ENCODE measurements at places on chromosomes 7 and 10. TPM values are rescaled to one million over a fixed set of nuclear protein-coding genes. Genes with fewer than 3 reads are reported as not detected.

DNA sequence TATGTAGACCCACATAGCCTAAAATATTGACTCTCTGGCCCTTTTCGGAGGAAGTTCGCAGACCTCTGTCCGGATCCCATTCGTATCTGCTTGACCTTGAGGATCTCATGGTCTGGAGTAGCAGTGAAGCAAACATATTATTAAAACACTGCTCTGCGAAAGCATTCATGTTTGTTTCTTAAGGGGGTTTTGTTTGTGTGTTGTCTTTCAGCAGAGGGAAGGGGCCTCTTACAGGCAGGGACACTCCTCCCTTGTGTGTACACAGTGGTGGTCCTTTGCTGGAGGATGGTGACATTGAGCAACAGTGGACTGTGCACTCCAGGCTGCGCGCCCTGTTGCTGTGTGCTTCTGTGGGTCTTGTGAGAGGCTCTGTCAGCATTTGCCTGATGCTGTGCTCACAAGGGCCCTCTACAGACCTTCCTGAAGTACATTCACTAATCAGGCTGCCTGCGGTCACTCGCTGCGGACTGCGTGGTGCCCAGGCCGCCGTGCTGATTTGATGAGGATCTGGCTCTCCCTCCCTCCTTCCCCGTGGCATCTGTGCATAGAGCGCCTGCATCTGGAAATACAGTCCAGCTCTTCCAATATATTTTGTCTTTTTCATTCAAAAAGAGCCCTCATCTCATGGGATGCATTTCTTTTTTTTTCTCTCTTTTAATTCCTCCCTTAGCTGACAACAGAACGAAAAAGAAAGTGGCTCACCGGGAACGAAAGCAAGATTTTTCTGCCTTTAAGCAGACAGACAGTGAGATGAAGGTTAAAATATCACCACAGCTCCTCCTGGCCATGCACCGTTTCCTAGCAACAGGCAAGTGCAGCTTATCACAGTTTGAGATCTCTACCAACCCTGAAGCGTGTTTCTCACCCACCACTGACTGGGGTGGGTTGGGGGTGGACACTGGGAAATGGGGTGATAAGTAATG lies 135.8 kb downstream of the CNNM2 start:
- H3K4me3 ChIP-seq, result peak overlapping the region; percentile 81
- peaks cover 2% of the 10 kb centered on the region for H3K36me3 ChIP-seq
- H3K4me1 ChIP-seq, result peaks cover 39% of the 10 kb centered on the region
- H3K27me3 ChIP-seq, result no peaks in the 10 kb centered on the region

Gene ARMC10
- total RNA-seq, result 32.9 TPM

Gene PPP1R17
- total RNA-seq, result not detected

Gene UPK3B
- 1.5 TPM for total RNA-seq

Gene HOXA9
- total RNA-seq, result not detected

Gene ECHDC3
- total RNA-seq, result 1.1 TPM

All from activated CD4-positive, alpha-beta T cell treated with anti-CD3 and anti-CD28 coated beads, Interleukin-2, amount 10 ng/mL, durations not matched to agents 7 days and 5 days (primary cell).